ENCODE measurements at places on chromosomes 11 and 22.

- no peak for DNase-seq
Measured at GRCh38 chr11:11948242-11948947, 60.0 kb downstream of the DKK3 start.

- no peak for DNase-seq
Measured at GRCh38 chr22:48920776-48921241, 906.9 kb downstream of the BRD1 start.

DNA sequence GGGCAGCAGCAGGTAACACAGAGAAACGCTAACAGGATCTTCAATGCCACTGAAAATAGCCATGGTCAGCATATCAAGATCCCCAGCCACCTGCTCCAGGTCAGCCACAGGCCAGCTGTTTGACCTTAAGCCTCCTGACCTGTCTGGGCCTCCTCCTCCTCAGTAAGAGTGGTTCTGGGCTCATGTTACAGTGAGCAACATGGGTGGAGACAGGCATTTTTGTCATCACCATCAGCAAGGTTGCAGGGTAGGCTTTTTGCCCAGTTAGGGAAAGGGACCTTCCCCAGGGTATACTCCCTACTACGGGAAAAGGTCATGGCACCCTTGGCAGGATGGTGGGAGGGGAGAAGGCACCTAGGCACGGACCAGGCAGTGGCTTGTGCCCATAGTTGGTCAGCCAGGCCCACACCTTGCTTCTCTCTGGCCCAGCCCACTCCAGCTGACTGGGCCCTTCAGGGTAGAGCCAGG is 131.8 kb upstream of the PARVA start:
- no peak for DNase-seq

DNA sequence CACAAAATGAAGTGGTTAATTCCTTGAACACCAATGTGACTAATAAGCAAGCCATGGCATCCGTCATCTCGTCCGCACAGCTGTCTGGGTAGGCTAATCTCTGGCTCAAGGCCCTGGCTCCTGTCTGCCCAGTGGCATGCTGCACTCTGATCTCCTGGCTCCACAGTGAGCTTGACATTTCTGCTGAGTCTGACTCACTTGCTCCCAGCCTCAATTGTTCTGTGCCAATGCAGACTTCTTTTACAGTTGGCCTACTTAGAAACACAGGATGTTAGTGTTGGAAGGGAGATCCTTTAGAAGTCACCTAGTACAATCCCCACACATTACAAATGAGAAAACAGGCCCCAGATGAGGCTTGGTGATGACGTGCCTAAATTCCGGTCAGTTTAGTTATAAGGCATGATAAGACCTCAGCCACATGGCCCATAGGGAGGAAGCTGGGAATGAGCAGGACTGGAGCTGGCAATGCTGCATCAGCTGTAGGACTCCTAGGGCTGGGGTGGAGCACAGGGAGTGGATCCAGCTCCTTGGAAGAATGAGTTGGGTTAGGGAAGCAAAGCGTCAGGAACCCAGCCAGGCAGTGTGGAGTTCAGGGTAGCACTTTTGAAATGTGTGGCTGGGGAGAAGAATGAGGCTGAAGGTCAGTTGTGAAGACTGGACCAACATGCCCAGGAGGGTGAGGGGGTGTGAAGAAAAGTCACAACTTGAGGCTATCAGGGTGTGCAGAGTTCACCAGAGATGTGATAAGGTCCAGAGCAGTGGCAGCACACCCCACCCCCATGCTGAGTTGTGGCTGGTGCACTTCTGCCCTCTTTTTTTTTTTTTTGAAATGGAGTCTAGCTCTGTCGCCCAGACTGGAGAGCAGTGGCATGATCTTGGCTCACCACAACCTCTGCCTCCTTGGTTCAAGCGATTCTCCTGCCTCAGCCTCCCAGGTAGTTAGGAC is 70.2 kb upstream of the EED start:
- DNase-seq, result no peak

DNA sequence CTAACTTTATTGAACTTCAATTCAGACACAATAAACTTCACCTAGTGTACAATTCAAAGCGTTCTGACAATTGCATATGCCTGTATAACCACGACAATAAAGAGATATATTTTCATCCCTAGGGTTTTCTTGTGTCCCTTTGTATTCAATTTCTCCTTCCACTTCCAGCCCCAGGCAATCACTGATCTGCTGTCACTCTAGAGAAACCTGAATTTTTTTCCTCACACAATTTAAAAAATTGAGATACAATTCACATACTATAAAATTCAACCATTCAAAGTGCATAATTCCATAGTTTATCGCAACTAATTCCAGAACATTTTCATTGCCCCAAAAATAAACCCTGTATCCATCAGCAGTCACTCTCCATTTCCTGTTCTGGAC is 116.6 kb downstream of the MRTFA start:
- DNase-seq, result no peak

- no peak for DNase-seq
Measured at GRCh38 chr11:72643547-72643946, 30.7 kb downstream of the PDE2A start.

- DNase-seq, result no peak
Measured at GRCh38 chr11:116984589-116984988, 113.6 kb downstream of the SIK3 start.

- no peak for DNase-seq
Measured at GRCh38 chr11:57213342-57214097, 23.5 kb downstream of the APLNR start.

- no peak for DNase-seq
Measured at GRCh38 chr11:110279881-110280280, 16.5 kb downstream of the RDX start.

DNA sequence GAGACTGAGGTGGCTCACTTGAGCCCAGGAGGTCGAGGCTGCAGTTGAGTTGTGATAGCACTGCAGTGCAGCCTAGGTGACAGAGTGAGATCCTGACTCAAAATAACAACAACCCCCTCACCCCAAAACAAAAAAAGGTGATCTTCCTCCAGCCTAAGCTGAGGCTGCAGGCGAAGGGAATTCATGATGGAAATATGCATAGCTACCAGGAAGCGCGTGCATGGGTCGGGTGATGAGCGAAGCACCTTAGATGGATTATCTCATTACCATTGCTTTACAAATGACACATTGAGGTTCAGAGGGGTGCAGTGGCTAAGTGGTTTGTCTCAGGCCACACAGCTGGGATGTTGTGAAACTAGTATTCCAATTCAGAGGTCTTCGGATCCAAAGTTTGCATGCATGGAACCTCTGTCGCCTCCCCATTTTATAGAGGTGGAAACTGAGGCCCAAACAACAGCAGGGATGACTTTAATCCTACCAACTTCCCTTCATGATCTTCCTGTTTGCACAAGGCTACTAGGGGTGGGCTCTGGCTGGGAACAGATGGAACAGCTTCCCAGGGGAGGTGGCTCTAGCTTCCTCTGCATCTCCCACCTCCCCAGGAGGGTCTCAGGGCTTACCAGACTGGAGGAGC is 4.6 kb downstream of the SLC29A2 start:
- DNase-seq, result no peak

DNA sequence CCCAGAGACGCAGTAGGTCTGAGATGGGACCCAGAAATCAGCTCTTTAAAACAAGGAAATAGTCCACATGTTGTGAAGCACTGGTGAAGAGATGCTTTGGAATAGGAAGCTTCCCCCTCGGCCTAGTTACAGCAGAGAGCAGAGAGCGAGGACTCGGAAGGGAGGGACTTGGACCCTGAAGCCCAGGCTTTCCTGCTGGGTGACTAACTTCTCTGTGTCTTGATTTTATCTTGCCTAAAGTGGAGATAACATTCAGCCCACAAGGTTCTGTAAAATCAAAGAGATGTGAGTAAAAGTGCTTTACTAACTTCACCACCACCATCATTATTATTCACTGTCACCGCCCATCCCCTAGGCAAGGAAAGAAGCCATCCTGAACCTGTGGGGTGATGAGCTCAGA is 58.4 kb downstream of the THAP12 start:
- DNase-seq, result no peak

DNA sequence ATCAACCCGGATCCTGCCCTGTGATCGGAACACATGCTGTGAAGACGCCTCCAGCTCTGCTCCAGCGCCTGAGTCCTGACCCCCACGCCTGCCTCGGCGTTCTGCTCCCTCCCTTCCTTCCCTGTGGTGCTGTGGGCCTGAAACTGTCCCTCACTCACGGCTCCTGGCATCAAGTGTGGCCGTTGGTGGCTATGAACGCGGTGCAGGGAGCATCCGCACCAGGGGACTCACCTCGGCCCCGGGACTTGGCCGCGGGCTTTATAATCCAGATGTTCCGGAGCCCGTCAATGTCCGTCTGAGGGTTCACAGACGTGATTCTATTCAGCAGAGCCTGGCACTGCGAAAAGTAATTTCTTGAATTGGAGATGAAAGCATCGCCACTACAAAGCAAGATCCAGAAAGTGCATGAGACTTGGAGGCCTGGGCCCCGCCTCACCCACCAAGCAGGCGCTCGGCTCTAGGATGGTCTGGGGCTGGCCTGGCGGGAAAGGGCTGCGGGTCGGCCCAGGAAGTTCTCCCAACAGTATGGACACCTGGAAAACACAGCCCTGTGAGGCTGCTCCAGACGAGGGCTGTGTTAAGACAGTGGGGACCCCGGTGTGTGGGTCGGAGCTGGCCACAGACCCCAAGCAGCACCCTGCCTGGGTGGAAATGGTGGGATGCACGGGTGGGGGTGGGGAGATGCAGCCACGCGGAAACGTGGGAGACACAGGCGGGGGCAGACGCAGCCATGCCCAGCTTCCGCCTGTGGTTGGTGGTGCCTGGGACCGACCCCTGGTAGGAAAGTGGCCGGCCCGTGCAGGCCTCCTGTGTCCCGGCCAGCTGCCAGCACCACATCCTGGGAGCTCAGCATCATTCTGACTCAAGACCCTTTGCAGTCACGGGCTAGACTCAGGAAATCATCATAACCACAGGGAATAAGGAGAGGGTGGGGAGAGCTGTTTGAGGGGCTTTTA is 21.8 kb upstream of the IL17REL start:
- no peak for DNase-seq

- no peak for DNase-seq
Measured at GRCh38 chr22:37930270-37930951, 23.0 kb downstream of the C22orf23 start.

- no peak for DNase-seq
Measured at GRCh38 chr11:22684082-22684481, 17.7 kb downstream of the GAS2 start.

- DNase-seq, result no peak
Measured at GRCh38 chr22:20524004-20524481, 16.6 kb downstream of the MED15 start.

Measured in stimulated activated CD8-positive, alpha-beta memory T cell treated with anti-CD3 and anti-CD28 coated beads, Interleukin-4, amount 100 ng/mL, for 1 hour (primary cell).